ENCODE measurements at places on chromosomes 7 and 10.

GRCh38 chr7:30450983-30451497 is 27.5 kb downstream of the NOD1 start:
- DNase-seq = no peak

DNA sequence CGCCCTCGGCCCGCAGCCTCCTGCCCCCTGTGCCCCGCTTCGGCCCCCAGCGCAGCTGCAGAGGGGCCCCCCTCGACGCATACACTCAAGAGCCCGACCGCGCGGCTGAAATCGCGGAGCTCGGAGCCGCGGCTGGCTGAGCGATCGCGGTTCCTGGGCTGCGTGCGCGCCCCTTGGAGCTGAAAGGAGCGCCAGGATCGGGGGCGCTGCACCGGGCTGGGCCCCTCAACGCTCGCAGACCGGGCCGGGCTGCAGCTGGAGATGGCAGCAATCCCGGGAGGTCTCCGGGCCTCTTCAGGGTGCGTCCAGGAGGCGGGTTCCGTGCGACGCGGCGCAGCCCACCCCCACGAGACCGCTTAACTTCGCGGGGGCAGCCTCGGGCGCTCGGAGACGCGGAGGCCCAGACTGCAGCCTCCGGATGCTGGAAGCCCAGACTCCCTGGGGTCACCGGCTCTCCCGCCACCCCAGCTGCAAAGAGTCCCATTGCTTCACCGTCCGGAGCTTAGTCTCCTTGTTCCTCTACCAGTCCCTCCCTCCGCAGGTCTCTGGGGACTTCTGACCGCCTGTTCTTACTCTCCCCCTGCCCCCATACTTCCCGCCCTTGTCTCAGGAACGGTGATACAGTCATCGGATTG is 73.0 kb upstream of the LRRC4 start:
- no peak for DNase-seq

DNA sequence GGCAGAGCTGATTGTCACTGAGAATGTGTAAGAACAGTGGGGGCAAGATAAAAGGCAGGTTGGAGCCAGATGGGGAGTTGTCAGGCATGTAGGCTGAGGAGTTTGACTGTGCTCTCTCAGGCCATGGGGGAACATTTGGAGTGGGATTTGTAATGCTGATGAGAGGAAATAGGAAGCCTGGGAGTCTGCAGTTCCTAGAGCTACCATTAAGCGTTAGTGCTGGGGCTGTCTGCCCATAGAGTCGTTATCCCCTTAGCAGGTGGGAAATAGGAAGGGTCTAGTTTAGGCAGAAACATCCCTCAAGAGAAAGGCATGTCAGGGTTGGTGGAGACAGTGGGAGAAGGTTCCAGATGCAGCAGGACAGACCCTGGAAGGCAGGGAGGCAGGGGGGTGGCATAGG is 75.5 kb downstream of the RPS24 start:
- no peak for DNase-seq

DNA sequence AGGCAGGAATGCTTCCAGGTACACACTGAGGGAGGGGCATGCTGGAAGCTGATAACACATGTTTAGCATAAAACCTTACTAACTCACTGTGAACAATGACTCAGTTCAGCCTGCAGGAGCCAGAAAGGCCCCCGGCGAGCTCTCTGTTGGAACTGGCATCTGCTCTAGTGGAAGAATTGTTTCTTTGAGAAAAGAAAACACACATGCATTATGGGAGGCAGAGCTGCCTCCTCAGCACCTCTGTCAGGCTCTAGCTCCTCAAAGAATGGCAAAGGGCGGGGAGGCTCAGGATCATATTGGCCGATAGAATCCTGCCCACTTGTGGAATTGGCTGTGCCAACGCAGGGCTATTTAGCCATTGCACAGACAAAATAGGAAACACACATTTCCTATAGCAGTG is 338.3 kb downstream of the CXCL12 start:
- DNase-seq = peak; percentile 56

GRCh38 chr10:125557801-125558505 is 125.0 kb downstream of the TEX36 start:
- DNase-seq = no peak

- no peak for DNase-seq
These were observed 125.1 kb downstream of the GLRX3 start for GRCh38 chr10:130261306-130261705.

DNA sequence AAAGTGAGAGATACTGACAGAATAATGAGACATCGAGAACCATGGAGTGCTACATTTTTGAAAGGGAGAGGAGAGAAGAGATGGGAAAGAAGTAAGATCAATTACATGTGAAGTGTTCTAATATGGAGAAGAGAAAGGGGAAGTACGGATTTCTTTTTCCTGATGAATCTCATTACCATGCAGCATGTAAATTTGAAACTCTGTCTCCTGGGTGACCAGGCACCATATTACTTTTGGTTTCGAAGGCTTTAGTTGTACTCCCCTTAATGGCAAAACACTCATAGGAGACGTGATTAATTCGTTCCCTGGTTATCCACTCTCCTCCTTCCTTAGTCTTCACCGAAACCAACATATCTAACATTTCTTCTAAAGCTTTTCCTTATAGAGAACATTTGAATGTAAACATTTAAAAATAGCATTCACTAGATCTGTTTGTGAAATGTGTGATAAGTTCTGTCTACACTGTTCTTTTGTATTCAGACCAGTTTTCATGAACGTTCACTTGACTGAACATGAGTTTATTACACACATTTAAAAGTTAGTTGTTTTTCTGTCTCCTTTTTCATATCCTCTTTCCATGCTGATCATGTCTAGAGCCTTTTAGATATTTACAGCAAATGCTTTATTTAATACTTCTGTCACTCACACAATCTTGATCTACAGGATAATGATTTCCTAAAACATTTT is 80.2 kb upstream of the MSRB2 start:
- DNase-seq = no peak

- peak; percentile 80 for DNase-seq
These were observed 15.0 kb downstream of the SNX8 start for GRCh38 chr7:2299131-2299829.

GRCh38 chr10:125114761-125115391 is 45.5 kb downstream of the CTBP2 start:
- no peak for DNase-seq

GRCh38 chr10:33735464-33735923 is 401.0 kb upstream of the NRP1 start:
- peak; percentile 23 for DNase-seq

DNA sequence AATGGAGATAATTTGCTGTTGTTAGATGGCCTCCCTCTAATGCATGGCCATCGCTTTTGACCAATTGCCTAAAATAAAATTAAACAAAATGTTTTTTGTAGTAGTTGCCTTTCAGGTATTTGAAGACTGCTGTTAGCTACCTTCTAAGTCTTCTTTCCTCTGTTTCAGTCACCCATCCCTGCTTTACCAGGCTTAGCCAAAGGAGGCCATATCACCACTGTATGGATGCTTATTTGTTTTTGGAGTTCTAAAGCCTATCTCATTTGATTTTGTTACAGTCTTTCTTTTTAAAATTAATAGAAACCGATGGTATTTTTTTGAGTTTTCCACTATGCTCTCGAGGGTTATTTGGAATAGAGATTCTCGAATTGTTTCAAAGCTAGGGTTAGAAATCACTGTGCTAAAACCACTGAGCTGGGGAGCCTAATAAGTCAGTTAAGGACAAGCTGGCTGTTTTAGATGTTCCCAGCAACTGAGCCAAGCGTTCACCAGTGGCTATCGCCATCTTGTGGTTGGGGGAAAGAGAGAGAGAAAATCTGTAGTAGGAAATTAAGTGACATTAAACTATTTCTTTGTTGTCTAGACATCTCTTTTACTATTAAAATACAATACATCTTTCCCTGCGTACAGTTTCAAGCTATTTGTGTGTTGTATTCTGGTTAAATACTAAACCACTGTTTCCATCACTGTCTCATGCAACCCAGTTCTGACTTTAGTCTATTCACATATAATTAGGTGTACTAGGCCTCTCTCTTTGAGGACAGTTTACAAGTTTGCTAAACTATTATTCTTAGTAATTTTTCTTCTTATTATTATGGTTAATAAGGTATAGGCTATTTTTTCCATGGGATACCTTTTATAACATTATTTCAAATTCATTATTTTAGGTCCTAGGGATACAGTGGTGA is 52.2 kb downstream of the GPR158 start:
- DNase-seq = peak; percentile 49

GRCh38 chr10:53638006-53638405 is 865.4 kb upstream of the MBL2 start:
- no peak for DNase-seq

GRCh38 chr10:131243076-131243475 is 68.4 kb downstream of the TCERG1L start:
- no peak for DNase-seq
